ENCODE measurements at places on chromosomes 7 and 10. TPM values are rescaled to one million over a fixed set of nuclear protein-coding genes. Genes with fewer than 3 reads are reported as not detected.

GRCh38 chr7:79786187-79786586, 332.7 kb upstream of the MAGI2 start:
- no peak overlapping the region for H3K27ac ChIP-seq
- H3K4me1 ChIP-seq = no peaks in the 10 kb centered on the region
- H3K36me3 ChIP-seq = no peaks in the 10 kb centered on the region
- no peak overlapping the region for H3K4me3 ChIP-seq
- H3K27me3 ChIP-seq = no peaks in the 10 kb centered on the region

- H3K4me1 ChIP-seq = no peaks in the 10 kb centered on the region
- no peak for DNase-seq
- no peak overlapping the region for H3K27ac ChIP-seq
- H3K27me3 ChIP-seq = peaks cover 2% of the 10 kb centered on the region
- H3K36me3 ChIP-seq = no peaks in the 10 kb centered on the region
Observed at GRCh38 chr10:52755297-52756062, 17.1 kb downstream of the MBL2 start.

- no peak overlapping the region for H3K4me3 ChIP-seq
- no peaks in the 10 kb centered on the region for H3K27me3 ChIP-seq
- H3K4me1 ChIP-seq = no peaks in the 10 kb centered on the region
- H3K36me3 ChIP-seq = no peaks in the 10 kb centered on the region
- H3K27ac ChIP-seq = no peak overlapping the region
- no peak for DNase-seq
Observed at GRCh38 chr10:85643845-85644525, 722.6 kb downstream of the GRID1 start.

- H3K36me3 ChIP-seq = no peaks in the 10 kb centered on the region
- no peak overlapping the region for H3K27ac ChIP-seq
- no peak for DNase-seq
- no peak overlapping the region for H3K4me3 ChIP-seq
Observed at GRCh38 chr10:78892338-78893176, 176.2 kb upstream of the ZMIZ1 start.

- H3K27ac ChIP-seq = no peak overlapping the region
- DNase-seq = no peak
- H3K36me3 ChIP-seq = no peaks in the 10 kb centered on the region
- no peak overlapping the region for H3K4me3 ChIP-seq
Observed at GRCh38 chr10:124044143-124044862, 49.1 kb downstream of the CHST15 start.

GRCh38 chr10:1465418-1465911, 271.9 kb downstream of the ADARB2 start:
- no peak overlapping the region for H3K4me3 ChIP-seq
- H3K27me3 ChIP-seq = peaks cover 8% of the 10 kb centered on the region
- H3K4me1 ChIP-seq = no peaks in the 10 kb centered on the region
- H3K36me3 ChIP-seq = no peaks in the 10 kb centered on the region

GRCh38 chr10:43822631-43823580, 174.2 kb upstream of the ZNF32 start:
- peaks cover 20% of the 10 kb centered on the region for H3K4me1 ChIP-seq
- H3K27me3 ChIP-seq = no peaks in the 10 kb centered on the region
- no peaks in the 10 kb centered on the region for H3K36me3 ChIP-seq
- peak; percentile 22 for DNase-seq
- H3K4me3 ChIP-seq = no peak overlapping the region
- H3K27ac ChIP-seq = peak overlapping the region; percentile 23

GRCh38 chr10:99569253-99569939, 36.7 kb downstream of the NKX2-3 start:
- no peaks in the 10 kb centered on the region for H3K36me3 ChIP-seq
- DNase-seq = no peak
- H3K27ac ChIP-seq = no peak overlapping the region
- no peak overlapping the region for H3K4me3 ChIP-seq

GRCh38 chr7:70696201-70696754, 435.7 kb upstream of the GALNT17 start:
- no peak for DNase-seq
- H3K36me3 ChIP-seq = peaks cover 2% of the 10 kb centered on the region
- H3K27me3 ChIP-seq = peaks cover 37% of the 10 kb centered on the region
- peak overlapping the region; percentile 73 for H3K4me3 ChIP-seq
- H3K27ac ChIP-seq = no peak overlapping the region
- peaks cover 7% of the 10 kb centered on the region for H3K4me1 ChIP-seq

GRCh38 chr7:94620703-94621118, 35.2 kb downstream of the SGCE start:
- no peaks in the 10 kb centered on the region for H3K27me3 ChIP-seq
- H3K4me3 ChIP-seq = no peak overlapping the region
- DNase-seq = peak; percentile 70
- H3K36me3 ChIP-seq = no peaks in the 10 kb centered on the region
- no peak overlapping the region for H3K27ac ChIP-seq
- H3K4me1 ChIP-seq = peaks cover 10% of the 10 kb centered on the region

DNA sequence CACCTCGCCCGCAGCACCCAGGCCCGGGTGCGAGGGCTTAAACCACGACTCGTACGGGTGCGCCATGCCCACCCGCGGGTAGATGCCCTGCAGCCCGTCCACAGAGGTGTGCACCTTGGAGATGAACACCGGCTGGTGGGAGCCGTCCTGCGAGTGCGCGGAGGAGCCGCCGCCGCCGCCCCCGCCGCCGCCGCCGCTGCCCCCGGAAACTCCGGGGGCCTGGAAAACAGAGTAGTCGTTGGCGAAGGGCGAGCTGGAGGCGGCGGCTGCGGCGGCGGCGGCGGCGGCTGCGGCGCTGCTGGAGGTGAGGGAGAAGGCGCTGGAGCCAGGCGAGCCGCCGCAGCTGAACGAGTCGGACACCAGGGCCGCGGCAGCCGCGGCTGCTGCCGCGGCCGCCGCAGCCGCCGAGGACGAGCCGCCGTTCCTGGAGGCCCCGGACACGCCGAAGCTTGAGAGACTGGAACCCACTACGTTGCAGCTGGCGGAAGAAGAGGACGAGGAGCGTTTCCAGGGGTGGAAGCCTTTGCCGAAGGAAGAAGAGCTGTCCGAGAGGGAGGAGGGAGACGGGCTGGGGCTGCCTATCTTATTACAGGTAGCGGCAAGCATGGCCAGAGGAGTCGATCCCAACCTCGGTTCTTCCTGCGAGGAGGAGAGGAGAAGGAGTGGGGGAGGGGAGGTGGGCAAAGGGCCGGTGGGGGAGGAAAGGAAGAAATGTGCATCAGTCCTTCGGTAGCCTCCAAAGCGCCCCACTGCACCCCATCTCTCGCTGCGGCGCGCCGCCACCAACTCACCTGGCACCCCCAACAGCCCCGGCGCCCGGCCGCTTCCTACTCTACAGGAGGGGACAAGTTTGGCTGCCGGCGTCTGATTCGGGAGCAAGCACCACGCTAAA, 1.3 kb downstream of the SP8 start:
- H3K36me3 ChIP-seq = peaks cover 11% of the 10 kb centered on the region
- H3K27me3 ChIP-seq = peaks cover 69% of the 10 kb centered on the region
- DNase-seq = no peak
- H3K27ac ChIP-seq = peak overlapping the region; percentile 40
- H3K4me3 ChIP-seq = peak overlapping the region; percentile 60
- peaks cover 24% of the 10 kb centered on the region for H3K4me1 ChIP-seq

DNA sequence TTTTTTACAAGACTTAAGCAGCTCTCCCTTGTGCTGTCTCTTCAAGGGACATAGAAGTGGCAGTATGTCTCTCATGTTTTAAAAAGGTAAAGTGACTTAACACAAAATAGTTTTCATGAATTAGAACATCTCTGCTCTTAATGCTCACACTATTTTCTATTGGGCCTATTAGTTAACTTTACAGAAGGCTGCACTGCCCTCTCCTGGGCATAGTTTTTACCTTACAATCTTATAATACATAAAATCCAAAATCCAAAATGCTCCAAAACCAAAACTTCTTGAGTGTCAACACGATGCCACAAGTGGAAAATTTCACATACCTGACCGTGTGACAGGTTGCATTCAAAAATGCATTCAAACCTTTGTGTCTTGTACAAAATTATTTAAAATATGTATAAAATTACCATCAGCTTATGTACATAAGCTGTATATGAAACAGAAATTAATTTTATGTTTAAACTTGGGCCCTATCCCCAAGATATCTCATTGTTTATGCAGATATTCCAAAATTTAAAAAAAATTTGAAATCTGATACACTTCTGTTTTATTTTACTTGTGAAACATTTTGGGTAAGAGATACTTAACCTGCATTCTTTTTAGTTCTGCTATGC, 25.8 kb downstream of the TES start:
- peaks cover 61% of the 10 kb centered on the region for H3K4me1 ChIP-seq
- peak; percentile 46 for DNase-seq
- no peaks in the 10 kb centered on the region for H3K27me3 ChIP-seq

DNA sequence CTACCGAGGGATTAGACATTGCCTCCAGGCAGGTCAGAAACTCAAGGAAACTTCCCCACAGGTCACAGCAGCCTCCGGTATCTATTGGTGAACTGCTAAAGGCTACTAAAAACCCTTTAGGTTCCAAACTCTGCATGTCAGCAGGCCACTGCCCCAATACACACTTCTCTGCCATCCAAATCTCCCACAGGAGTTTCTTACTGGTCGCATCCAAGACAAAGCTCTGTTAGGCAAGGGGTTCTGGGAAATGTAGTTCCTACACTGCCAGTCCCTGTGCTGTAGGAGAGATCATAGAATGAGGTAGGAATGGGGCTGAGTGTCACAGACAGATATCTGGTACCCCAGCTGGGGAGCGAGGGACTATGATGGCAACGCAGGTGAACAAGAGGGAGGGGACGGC, 757.0 kb upstream of the C7orf33 start:
- no peaks in the 10 kb centered on the region for H3K4me1 ChIP-seq
- H3K27me3 ChIP-seq = no peaks in the 10 kb centered on the region
- no peak overlapping the region for H3K27ac ChIP-seq
- DNase-seq = no peak

- no peak overlapping the region for H3K4me3 ChIP-seq
- no peak for DNase-seq
- H3K36me3 ChIP-seq = no peaks in the 10 kb centered on the region
- no peaks in the 10 kb centered on the region for H3K27me3 ChIP-seq
- H3K4me1 ChIP-seq = no peaks in the 10 kb centered on the region
Observed at GRCh38 chr7:20454202-20454601, 123.5 kb downstream of the ITGB8 start.

Gene NKX2-3
- total RNA-seq = not detected

Gene BET1
- 19.3 TPM for total RNA-seq

Gene H2BK1
- not detected for total RNA-seq

Gene FGFR2
- total RNA-seq = 0.05 TPM

Gene CCNJ
- 4.3 TPM for total RNA-seq

Gene CASTOR2
- total RNA-seq = 3.8 TPM

Measured in activated CD4-positive, alpha-beta memory T cell treated with anti-CD3 and anti-CD28 coated beads for 36 hours (primary cell).